ENCODE measurements at places on chromosomes 7 and 10.

- no peak for DNase-seq
Measured at GRCh38 chr7:82049891-82050533, 280.2 kb upstream of the HGF start.

DNA sequence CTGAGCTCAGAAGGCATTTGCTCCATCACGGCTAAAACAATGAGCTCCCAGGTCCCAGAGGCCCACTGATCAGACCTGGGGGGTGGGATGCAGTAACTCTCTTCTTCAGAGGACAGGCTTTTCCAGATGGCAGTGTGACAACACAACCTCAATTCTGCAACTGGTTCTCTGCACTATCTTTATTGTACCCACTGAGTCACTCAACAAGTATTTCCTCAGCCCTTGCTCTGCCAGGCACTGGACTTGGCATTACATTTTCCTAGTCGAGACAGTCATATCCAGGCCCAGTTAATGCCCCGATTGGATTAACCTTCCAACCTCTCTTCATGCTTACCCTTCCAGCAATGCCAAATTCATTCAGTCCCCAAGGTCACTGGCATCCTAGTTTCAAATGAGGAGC, 72.6 kb downstream of the JAZF1 start:
- no peak for DNase-seq

DNA sequence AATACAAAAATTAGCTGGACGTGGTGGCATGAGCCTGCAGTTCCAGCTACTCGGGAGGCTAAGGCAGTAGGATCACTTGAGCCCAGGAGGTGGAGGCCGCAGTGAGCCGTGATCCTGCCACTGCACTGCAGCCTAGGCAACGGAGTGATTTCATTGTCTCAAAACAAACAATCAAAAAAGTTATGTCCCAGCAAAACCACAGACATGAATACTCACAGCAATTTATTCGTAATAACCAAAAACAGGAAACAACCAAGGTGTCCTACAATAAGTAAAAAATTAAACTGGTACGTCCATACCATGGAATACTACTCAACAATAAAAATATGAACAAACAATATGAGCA, 11.6 kb upstream of the CYTH3 start:
- no peak for DNase-seq

DNA sequence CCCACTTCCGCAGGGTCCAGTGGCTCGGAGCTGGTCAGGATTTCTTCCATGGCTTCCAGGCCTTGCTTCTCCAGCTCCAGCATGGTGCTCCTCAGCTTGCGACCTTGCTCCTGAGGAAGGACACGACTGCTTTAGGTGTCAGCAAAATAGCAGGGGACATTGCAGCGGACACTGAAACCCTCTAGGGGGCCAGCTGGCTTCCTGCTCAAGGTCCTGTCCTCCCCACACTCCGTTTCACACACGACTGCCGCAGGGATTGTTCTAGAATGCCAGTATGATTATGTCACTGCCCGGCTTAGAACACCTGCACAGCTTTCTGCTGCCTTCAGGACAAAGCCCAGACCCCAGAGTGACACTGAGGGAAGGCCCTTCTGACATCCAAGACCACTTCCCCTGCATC, 65.6 kb downstream of the SCRN1 start:
- DNase-seq = no peak

GRCh38 chr7:136931169-136931867, 62.9 kb downstream of the CHRM2 start:
- DNase-seq = no peak
